Fibroblast of skin of right quadriceps (primary cell): ENCODE measurements at places on chromosomes 12 and 14.

- no peak for DNase-seq
Observed at GRCh38 chr14:24941719-24942118, 108.2 kb downstream of the STXBP6 start.

DNA sequence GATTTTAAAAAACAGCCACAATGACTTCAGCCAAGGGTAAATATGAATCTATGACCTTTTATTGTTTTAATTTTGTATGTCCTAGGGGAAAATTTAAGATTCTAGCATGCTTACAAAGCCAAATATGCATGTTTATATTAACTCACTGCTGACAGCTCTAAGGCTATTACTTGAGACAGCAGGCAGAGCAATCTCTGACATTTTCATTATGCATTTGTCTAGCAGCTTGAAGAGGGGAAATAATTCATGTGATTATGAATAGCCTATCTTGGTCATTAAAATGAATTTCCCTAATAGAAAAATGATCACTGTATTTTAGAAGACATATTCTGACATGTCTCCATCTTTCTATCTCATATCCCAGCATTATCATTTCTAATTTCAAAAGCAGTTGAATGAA is 46.6 kb upstream of the HELB start:
- DNase-seq, result no peak

DNA sequence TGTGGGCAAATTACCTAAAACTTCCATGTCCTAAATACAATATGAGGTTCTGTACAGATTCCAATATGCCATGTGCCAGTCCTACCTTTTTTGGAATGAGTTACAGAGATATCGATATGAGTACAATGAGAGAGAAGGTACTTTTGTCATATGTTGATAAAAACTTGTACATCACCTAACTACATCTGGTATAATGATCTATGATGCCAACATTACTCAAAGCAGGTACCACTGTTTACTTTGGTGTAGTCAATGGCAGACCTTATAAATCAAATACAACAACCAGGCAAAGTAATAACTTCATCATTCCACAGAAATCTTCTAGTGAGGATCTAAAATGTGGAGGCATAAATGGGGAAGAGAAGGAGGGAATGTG is 12.7 kb downstream of the TEP1 start:
- no peak for DNase-seq

DNA sequence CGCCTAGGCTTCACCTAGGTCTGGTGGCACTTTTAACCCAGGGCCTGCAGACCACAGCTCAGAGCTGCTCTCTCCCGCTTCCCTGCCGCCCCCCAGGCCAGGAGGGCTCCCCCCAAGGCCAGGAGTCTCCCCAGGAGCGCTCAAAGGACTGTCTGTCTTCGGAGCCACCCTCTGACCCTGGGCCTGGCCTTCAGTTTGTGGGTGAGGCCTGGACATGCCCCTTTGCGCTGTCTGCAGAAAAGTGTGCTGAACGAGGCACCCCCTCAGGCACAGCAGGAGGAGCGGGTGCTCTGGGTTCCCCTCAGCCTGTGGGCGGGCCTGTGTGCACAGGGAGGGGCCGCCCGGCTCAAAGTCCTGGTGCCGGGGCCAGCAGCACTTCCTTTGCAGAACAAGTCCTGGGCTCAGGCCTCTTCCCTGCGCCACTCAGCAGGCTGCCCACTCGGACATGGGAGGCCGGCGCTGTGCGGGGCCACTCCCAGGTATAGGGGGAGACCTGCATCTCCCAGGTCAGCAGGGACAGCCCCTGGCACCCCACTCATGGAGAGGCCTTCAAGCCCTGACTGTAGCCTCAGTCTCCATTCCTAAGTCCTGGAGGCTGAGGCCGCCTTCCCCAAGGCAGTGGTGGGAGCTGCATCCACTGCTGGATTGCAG is 14.3 kb downstream of the DEGS2 start:
- DNase-seq, result no peak

DNA sequence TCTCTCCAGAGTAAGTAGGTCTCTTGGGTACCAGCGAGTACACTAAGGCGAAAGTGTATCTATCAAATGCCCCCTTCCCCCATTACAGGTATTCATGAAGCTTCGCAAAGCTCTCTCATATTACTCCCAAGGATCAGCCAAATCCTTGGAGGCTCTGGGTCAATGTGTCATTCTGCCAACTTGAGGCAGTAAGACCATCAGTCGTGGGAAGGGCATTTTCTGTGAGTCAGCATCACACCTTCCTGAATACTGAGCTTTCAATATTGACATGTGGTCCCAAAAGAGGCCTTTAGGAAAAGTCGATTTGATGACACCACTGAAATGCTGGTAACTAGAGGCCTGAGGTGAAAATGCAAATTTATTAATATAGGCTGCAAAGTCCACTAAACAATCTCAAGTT is 323.9 kb downstream of the LRIG3 start:
- no peak for DNase-seq

DNA sequence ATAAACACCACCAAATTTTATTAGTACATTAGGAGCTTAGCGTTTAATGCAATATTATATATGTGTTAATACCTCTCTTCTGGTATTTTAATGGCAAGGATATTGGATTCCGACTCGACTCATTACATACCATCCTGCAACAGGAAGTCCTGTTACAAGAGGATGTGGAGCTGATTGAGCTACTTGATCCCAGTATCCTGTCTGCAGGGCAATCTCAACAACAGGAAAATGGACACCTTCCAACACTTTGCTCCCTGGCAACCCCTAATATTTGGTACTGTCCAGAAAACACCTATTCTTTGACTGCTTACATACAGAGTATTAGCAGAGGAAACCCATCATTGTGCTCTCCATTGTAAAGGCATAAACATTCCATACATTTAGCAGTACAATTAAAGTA is 45.2 kb downstream of the VEZT start:
- DNase-seq, result peak; percentile 25

DNA sequence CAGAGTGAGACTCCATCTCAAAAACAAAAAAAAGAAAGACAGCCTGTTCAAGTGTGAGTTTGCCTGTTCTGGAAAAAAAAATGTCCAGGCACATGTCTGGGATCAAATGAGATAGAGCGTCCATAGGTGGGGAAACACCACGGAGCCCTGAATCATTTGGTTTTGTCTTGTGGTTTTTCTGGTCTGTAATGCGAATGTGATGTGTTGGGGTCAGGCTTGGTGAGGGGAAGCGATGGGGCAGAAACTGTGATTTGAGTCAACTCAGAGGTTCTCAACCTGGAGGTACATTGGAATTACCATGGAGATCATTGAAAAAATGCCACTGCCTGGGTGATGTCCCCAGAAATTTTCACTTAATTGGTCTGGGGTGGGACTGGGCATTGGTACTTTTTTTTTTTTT is 183.9 kb upstream of the PWP1 start:
- DNase-seq, result no peak

DNA sequence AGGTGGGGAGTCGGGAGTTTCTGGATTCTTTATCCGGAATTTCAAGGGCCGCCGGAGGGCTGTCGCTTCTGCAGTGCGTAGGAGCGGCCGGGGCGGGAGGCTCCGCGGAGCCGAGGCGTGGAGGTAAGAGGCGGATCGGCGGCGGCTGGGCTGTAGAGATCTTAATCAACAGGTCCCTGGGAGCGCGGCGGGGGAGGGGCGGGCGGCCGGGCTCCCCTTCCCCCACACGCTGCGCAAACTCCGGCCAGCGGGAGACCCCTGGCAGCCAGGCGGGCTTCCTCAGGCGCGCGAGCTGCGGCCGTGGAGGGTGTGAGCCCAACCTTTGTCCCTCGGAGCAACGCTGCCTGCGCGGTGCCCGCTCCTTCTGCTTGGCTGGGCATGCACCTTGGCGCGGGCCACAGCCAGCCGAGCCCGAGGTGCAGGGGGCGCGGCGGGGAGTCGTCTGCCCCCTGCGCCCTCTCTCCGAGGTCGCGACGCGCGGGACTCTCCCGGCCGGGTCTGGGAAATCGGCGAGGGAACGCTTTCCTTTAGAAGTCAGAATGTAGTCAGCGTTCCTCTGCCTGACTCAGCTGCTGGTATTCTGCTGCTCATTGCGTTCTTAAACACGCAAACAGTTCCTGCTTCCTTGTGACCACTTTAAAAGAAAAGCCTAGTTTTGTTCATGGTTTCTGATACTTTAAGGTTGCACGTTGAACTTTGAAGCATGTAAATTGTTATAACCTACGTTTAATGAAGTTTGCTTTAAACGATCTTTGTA is at the start of gene PALS1:
Gene PALS1, plus strand, starts transcription at position 25 of the 757 bp plus-strand sequence. CDS start 37,736 bp downstream, outside the sequence.
- peak; percentile 77 for DNase-seq

- DNase-seq, result peak; percentile 27
Observed at GRCh38 chr14:21185491-21185890, 29.6 kb upstream of the OR5AU1 start.

DNA sequence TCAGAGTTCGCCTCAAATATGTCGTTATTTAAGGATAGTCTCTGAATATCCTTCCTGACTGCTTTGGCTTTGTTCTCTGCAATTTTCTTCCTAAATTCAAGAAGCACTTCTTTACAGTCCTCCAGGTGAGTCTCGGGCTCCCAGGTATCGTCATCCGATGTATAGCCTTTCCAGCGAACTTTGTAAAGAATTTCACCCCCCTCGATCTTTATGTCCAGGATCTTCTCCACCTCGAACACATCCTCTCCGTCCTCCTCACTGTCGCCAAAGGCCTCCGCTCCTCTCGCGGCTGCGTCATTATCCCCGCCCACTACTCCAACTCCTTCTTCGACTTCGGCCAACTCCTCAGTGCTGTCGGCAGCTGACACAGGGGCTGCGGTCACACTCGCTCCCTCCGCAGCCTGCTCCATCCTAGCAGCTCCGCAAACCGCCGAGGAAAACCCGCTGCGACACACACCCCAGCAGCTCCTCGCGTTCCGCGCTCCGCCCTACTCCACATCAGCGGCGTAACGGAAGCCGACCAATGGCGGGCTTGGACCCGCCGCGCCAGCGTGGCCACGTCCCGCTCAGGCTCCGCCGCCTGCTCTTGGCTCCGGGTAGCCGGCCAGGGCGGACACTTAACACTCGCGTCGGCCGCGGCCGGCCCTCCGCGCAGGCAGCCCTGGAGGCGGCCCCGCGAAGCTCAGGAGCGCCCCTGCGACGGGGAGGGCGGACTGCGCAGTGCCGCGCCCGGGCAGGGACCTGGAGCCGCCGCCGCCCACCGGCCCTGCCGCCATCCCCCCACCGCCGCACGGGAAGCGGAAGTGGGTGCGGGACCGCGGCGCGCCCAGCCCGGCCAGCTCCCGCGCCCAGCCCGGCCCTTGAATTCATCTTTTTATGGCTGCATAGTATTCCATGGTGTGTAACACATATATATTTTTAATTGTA is 4.1 kb downstream of the CD163L1 start:
- peak; percentile 71 for DNase-seq

DNA sequence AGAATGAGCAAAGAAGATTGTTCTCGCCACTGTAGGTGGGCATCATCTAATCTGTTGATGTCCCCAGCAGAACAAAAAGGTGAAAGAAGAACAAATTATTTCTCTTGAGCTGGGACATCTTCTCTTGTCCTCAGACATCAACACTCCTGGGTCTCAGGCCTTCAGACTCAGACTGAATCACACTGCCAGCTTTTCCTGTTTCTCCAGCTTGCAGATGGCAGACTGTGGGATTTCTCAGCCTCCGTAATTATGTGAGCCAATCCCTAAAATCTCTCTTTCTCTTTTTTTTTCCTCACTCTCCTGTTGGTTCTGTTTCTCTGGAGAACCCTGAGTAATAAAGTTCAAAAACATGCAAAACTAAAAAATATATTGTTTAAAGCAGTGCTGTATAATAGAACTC is 3.7 kb upstream of the TMPRSS12 start:
- no peak for DNase-seq

DNA sequence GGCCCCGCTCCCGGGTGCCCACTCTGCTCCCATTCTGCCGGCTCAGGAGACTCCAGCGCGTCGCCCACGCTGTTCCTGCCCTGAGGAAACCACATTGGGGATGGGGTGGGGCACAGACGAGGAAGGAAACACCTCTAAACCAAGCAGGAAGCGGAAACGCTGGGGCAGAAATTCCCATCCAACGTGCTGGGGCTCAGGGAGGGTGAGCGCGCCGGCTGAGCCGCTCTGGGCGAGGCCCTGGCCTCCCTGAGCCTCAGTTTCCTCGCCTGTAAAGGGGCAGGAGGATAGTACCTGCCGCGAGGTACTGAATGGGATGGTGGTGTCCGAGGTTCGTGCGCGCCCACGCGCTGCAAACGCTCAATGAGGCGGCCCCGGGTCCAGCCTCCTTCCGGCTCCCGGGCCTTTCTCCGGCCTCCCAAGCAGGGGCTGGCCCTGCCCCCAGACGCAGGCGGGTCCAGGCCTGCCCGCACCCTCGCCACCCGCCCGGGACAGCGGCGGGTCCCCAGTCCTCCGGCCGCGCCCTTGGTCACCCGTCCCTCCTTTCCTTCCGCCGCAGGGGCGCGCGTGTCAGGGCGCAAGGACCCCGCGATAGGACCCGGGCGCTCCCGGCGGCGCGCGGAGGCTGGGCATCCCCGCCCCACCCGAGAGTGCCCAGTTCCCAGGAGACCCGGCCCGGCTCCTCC is 673 bp downstream of the BEGAIN start:
- no peak for DNase-seq

- DNase-seq, result no peak
Observed at GRCh38 chr12:127310548-127310947, 956.4 kb upstream of the TMEM132C start.

GRCh38 chr14:90757452-90757851 is 58.8 kb downstream of the TTC7B start:
- DNase-seq, result no peak

- no peak for DNase-seq
Observed at GRCh38 chr12:124232654-124232987, 62.3 kb upstream of the RFLNA start.

GRCh38 chr12:116583129-116583694 is 24.0 kb downstream of the MAP1LC3B2 start:
- no peak for DNase-seq

- no peak for DNase-seq
Observed at GRCh38 chr12:40075458-40075857, 30.4 kb downstream of the SLC2A13 start.

- peak; percentile 15 for DNase-seq
Observed at GRCh38 chr14:66508846-66509621, 1.1 kb downstream of the GPHN start.

DNA sequence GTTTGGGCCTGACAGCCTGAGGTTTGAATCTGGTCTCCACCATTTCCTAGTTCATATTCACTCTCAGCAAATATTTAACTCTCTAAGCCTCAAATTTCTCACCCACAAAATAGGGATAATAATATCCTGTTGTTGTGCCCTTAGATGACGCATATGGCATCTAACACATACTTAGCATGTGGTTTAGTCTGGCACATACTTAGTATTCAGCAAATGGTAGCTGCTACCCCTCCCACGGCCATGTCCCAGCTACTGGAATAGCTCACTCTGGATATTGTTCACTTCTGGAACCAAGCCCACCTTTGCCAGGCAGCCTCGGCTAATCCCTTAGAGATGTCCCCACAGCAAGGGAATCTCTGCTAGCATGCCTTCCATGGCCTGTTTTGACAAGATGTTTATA is 53.3 kb downstream of the BICD1 start:
- peak; percentile 9 for DNase-seq

DNA sequence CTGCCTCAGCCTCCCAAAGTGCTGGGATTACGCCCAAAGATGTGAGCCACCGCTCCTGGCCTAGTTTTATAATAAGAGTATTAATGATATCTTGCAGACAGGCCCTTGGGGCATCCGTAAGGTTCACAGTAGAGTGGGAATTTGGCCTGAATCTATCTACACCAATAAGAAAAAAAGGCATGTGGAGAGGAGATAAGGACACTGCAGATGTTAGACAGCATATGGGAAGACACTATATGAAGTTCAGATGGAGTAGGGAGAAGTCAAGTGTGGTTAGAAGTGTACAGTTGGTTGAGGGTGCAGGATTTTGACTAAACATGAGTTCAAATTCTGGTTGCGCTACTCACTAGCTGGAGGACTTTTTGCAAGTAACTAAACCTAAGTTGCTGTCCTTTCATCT is 8.5 kb upstream of the TTC8 start:
- no peak for DNase-seq

- no peak for DNase-seq
Observed at GRCh38 chr12:46723629-46724419, 102.0 kb downstream of the SLC38A4 start.

- DNase-seq, result no peak
Observed at GRCh38 chr12:64459394-64459891, 7.5 kb downstream of the TBK1 start.
